ENCODE measurements at places on chromosomes 2 and 18. TPM values are rescaled to one million over a fixed set of nuclear protein-coding genes. Genes with fewer than 3 reads are reported as not detected.

GRCh38 chr2:209872675-209873074, 101.0 kb downstream of the UNC80 start:
- DNase-seq: no peak

GRCh38 chr2:70047451-70047850, 39.8 kb upstream of the PCBP1 start:
- DNase-seq: no peak

DNA sequence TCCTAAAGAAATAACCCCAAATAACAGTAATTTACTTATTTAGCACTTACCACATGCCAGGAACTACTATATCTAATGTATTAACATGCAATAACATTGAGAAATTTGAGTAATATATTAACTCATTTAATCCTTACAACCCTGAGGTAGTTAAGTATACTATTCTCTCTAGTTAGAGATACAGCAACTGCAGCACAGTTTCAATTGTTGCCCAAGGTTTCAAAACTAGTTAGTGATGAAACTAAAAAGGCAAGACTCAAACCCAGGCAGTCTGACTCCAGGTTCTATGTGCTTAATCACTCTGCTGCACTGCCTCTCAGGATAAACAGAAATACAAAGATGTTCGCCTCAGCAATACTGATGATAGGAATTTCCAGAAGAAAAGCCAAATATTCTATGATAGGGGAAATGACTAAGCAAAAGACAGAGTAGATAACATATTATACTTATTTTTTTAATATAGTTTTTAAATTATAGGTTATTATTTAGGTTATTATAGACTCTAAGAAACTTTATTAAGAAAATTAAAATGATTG, 88.0 kb downstream of the SS18 start:
- DNase-seq: no peak

Gene UXS1
- total RNA-seq: 25.8 TPM

- no peak for DNase-seq
These were observed 24.8 kb downstream of the SESTD1 start for GRCh38 chr2:179239838-179240237.

- no peak for DNase-seq
These were observed 15.2 kb upstream of the TMEM37 start for GRCh38 chr2:119416299-119416923.

Gene FOXD4L1
- total RNA-seq: not detected

Gene FEV
- not detected for total RNA-seq

Gene HOXD12
- not detected for total RNA-seq

Gene BUB1
- 3.5 TPM for total RNA-seq

Gene MALT1
- 48.9 TPM for total RNA-seq

- no peak for DNase-seq
These were observed 354.9 kb downstream of the PTPRM start for GRCh38 chr18:7921938-7922587.

DNA sequence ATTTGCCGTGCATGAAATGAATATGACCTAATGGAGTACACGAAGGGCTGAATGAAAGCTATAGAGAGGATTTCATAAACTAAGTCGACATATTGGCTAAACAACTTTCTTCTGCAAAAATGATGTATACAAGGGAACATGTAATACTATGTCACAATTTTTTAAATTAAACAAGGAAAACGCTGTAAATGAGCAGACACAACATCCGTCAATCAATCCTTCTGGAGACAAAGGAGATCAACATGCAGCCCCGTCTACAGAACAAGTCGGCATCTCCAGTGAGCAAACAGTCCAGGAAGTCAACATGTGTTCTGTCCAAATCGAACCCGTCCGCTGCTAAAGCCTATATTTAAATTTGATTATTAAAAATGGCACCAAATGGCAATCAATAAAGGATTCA, 180.8 kb downstream of the TCF4 start:
- DNase-seq: no peak

GRCh38 chr18:80035997-80036396, 1.8 kb downstream of the RBFA start:
- no peak for DNase-seq

DNA sequence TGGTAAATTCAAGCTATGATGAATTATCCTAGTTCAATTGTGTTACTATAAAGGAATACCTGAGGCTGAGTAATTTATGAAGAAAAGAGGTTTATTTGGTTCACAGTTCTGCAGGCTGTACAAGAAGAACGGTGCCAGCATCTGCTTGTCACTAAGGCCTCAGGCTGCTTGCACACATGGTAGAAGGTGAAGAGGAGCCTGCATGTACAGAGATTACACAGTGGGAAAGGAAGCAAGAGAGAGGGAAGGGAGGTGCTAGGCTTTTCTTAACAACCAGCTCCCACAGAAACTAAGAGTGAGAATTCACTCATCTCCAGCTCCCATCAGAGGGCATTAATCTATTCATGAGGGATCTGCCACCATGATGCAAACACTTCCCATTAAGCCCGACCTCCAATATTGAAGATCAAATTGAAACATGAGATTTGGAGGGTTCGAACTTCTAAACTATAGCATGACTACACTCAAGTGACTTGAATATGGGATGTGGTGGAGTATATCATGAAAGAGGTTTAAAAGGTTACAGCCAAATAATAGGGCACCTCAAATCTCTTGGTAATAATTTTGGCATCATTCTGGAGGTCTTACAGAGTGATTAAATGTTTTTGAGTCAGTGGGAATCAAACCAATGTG, 58.4 kb upstream of the ETAA1 start:
- no peak for DNase-seq

DNA sequence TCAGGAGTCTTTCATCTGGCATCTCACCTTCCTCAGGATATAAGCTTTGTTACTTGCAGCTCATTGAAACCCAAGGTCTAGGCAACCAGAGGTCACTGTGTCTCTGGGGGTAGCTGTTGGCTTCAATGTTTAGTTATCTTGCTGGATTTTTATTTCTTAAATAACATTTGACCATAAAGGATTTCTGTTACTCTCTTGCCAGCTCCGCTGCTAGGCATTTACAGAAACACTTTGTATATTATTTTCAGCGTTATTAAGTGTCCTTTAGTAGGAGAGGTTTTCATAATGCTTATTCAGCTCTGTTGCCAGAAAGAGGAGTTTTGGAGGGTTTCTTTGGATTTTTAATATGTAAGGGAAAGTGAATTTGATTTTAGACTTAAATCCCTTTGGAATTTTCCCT, 61.4 kb downstream of the QPCT start:
- no peak for DNase-seq

DNA sequence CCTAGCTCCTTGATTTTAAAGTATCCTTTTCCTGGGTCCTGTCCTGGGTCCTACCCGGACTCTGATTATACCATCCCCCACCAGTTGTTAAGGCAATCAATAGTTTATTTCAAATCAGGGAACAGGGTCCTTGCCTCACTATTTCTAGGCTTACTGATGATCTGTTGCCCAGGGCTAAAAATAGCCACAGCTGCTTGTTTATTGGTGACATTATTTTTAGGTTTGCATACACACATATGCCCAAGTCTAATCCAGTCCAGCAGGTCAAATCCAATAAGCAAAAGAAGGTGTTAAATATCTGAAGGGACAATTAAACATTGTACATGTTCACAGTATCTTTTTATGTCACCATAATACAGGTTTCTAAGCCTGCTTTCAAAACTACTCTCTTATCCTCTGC, 66.0 kb downstream of the RAB10 start:
- DNase-seq: no peak

GRCh38 chr18:22613788-22614187, 196.1 kb upstream of the CTAGE1 start:
- no peak for DNase-seq

- DNase-seq: no peak
These were observed 799.6 kb upstream of the CHAC2 start for GRCh38 chr2:52968043-52968442.

GRCh38 chr2:1249897-1250687, 163.2 kb upstream of the TPO start:
- no peak for DNase-seq

- no peak for DNase-seq
These were observed 348.7 kb upstream of the CDH20 start for GRCh38 chr18:60984510-60984909.

Gene C2orf78
- not detected for total RNA-seq

DNA sequence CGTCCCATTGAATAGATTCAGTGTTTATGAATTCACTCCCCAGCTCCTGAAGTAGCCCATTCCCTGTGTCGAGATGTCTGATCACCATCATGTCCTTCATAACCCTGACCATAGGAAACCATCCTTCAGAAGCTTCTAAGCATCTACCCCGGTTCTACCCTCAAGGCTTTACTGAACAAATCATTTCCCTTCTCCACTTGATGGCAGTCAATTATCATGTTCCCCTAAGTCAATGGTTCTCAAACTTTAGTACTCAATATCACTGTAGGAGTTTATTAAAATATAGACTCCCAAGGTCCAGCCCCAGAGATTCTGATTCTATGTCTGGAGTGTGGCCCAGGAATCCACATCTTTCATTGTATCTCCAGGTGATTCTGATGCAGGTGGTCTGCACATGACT, 228.4 kb upstream of the SP5 start:
- no peak for DNase-seq

- DNase-seq: no peak
These were observed 660.7 kb upstream of the CNTNAP5 start for GRCh38 chr2:123364243-123364896.

Gene SMYD1
- total RNA-seq: not detected
